ENCODE measurements at places on chromosomes 2 and 18. TPM values are rescaled to one million over a fixed set of nuclear protein-coding genes. Genes with fewer than 3 reads are reported as not detected.
A peak's percentile ranks its signal among the peaks of the same experiment; 100 is the strongest.

DNA sequence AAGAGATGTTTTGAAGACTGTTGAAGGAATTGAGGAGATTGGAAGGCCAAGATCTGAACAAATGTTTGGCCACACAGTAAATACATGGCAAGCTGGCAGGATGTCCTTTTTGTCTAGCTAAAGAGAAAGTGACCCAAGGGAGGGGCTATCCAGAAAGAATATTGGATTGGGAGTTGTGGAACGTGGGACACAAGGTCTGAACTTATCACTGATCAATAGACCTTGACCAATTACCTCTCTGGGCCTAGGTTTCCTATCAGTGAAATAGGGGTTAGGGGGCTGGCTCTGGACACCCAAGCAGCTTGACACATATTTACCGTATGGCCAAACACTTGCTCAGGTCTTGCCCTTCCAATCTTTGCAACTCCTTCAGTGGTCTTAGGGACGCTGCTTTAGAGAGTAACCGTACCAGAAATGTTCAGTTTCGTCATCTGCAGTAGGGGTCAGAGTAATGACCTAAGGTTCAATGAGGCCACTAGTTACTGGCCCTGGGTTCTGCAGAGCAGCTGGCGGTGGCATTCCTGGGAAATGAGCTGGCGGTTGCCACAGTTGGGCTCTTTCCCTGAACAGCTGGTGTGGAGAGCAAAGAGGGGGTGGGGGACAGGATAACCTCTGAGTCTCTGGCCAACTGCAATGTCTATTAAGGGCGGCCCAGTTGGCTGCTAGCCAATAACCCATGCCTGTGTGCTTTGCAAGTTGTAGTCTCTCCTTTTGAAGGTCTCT lies 70.1 kb upstream of the STPG4 start:
- H3K27ac ChIP-seq = no peak overlapping the region
- H3K36me3 ChIP-seq = no peaks in the 10 kb centered on the region
- peaks cover 40% of the 10 kb centered on the region for H3K4me1 ChIP-seq
- peak; percentile 82 for DNase-seq
- H3K27me3 ChIP-seq = no peaks in the 10 kb centered on the region
- H3K4me3 ChIP-seq = no peak overlapping the region

DNA sequence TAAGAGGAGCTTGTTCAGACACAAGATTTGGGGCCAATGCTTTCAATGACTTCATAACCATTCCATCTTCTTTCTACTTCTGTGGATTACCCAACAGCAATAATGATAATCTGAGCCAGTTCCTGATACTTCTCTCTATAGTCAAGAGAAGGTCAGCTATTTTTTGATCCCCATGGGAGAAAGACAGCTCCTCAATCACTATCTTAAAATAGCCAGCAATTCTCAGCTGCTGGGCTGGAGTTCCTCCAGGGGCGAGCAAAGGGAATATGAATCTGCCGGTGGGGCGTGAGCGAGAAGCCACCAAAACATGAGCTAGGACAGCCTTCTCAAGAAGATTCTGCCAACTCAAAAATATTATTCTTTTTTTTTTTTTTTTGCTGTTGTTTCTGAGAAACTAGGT lies at the start of gene TMEM182:
TMEM182 (plus strand) TSS at position 269 of the 400 bp plus-strand sequence. CDS start 187 bp downstream, outside the sequence.
- no peak within 1 kb of the TSS for H3K4me3 ChIP-seq
- no peaks in the 10 kb centered on the region for H3K27me3 ChIP-seq
- no peaks in the 10 kb centered on the region for H3K36me3 ChIP-seq
- H3K27ac ChIP-seq = no peak within 1 kb of the TSS
- no peaks in the 10 kb centered on the region for H3K4me1 ChIP-seq

DNA sequence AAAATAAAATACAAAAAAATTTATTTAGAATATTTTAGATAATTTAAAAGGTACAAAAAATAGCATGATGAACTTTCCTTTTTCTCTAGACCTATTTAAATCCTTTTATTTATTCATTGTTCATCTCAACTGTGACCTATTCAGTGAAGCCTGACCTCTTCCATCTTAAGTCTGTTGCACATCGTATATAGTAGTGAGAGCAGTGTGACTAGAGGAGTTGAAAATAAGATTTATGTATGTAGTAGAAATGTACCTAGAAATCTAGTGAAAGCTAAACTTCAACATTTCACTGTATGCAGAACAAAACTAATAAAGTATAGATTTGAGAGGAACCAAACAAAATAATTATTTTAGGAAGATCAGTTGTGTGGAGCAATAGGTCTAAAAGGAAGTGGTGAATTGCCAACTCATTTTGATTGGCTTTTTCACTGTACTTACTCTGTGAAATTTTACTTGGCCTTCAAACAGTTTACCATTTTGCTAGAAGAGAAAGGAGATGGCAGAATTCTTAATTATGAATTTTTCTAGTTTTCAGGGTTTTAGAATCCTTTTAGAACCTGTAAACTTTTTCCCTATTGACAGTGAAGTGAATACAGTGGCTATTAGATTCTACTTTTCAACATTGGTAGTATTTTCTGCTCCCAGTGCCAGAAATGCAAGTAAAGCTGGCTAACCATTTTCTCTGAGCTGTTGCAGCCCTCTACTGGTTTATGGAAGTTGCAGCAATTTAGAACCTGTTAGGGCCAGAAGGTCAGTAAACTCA lies 11.0 kb downstream of the ANKRD12 start:
- H3K4me3 ChIP-seq = no peak overlapping the region
- peak; percentile 54 for DNase-seq
- no peak overlapping the region for H3K27ac ChIP-seq
- H3K36me3 ChIP-seq = no peaks in the 10 kb centered on the region
- H3K4me1 ChIP-seq = no peaks in the 10 kb centered on the region

Gene VWA3B
- total RNA-seq = not detected

Measured in astrocyte (in vitro differentiated cells and primary cell).